Stimulated activated CD4-positive, alpha-beta T cell treated with anti-CD3 and anti-CD28 coated beads, TNF-alpha, amount 100 ng/mL, for 48 hours (primary cell): ENCODE measurements at places on chromosomes 2 and 18.

DNA sequence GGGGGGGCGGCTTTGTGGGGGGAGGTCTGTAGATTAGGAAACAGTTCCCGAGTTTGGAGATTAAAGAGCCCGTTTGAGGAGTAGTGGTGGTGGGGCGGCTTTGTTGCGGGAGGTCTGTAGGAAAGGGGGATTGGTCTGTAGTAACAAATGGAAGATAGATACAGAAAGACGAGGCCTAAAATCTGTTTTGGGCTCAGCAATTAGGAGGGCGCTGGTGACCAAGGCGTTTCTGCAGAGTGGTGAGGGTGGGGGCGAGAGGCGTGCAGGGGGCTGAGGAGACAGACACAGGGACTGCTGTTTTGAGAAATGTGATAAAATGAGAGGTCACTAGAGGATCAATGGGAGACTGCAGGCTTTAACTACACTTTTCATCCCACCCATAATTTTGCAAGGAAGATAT lies 1.6 kb upstream of the ADNP2 start:
- no peak for DNase-seq

DNA sequence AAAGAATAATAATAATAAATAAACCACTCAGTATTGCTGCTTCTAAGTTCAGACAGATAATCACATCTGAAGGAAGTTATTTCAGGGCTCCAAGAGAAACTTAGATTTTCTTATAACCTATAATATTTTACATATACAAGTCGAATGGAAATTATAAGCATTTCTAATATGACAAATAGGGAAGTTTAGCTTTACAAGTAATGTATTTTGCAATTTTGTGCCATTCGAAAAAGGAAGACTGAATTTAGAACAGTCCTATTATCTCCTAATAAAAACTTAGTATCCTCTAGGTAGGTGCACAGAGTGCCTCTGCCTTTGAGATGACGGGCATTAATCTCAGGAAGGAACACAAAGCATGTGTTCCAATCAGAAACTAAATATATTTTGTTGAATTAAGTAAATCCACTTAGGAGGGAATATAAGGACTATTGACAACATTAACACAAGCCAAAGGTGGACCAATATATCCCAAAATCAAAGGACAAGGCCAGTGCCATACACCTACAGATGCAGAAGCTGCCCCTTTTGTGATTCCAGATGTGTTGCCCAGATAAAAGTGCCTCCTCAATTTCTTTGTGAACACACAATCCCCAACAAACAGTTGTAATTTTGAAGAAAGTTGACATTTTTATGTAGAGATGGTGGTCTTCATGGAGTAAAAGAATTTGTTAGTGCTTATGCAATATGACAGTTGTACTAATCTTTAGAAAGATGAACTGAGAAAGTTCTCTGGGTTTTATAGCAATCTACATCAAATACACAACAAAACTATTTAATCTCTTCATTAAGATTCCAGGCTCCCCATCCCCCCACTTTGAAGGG lies 36.6 kb downstream of the PTCD3 start:
- DNase-seq = no peak

GRCh38 chr2:45901468-45902032 lies 250.1 kb downstream of the PRKCE start:
- DNase-seq = no peak

- no peak for DNase-seq
These were observed 18.0 kb upstream of the GLS start for GRCh38 chr2:190862571-190862991.

- no peak for DNase-seq
These were observed 348.4 kb upstream of the RAB12 start for GRCh38 chr18:8260827-8261226.

DNA sequence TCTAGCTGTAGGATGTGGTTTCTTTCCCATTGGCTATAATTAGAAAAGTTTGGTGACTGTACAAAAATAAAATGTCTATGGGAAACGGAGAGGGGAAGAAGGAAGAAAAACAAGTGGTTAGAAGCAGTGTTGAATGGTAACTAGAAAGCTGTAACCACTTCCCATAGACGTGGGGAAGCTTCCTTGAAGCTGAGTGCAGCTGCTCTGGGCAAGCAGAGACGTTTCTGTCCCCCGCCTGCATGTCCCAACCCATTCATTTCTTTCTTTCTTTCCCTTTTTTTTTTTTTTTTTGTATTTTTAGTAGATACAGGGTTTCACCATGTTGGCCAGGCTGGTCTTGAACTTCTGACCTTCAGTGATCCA lies 367.8 kb upstream of the HS6ST1 start:
- no peak for DNase-seq

- no peak for DNase-seq
These were observed 126.0 kb downstream of the MBP start for GRCh38 chr18:77006305-77007175.
